ENCODE measurements at places on chromosomes 16 and 17. TPM values are rescaled to one million over a fixed set of nuclear protein-coding genes. Genes with fewer than 3 reads are reported as not detected.
A peak's percentile ranks its signal among the peaks of the same experiment; 100 is the strongest.

KRT17 gene
- total RNA-seq, result 276 TPM

LGALS9B gene
- total RNA-seq, result not detected

SLC12A3 gene
- total RNA-seq, result not detected

DNA sequence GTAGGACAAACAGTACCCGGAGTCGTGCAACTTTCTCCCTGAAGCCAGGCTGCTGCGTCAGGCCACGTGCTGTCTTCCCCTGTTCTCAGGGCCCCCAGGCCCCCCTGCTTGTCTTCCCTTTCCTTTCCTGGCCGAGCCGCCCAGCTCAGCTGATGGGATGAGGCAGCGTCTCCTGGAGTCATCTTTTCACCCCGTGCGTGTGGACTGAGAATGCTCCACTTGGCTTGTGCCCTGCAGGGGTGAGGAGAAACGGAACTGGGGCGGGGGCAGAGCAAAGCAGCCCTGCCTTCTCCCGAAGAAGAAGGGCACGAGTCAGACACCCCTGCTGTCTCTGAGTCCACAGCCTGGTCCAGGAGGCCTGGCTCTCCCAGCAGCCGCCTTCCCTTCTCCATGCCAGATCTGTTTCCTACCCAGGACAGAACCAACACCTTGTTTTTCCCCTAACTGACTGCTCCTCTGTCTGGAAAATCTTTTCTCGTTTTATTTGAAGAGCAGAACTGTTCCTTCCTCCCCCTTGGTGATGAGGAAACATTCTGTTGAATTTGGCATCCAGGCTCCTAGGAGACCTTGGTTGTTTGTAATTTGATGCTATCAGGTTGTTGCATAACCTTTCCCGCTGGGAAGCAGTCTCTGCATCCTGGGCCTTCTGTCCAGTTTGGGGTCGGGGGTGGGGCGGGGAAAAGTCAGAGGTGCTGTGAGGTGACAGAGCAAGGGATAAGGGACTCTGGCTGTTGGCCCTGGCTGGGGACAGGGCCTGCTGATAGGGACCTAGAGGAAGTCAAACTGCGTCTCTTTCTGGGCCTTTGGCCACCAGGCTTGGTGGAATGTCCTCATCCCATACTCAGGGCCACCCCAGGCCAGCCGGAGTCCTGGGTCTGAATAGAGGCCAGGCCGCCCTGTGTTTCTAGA is 78.8 kb downstream of the WIPI1 start:
- peak; percentile 71 for DNase-seq

DNA sequence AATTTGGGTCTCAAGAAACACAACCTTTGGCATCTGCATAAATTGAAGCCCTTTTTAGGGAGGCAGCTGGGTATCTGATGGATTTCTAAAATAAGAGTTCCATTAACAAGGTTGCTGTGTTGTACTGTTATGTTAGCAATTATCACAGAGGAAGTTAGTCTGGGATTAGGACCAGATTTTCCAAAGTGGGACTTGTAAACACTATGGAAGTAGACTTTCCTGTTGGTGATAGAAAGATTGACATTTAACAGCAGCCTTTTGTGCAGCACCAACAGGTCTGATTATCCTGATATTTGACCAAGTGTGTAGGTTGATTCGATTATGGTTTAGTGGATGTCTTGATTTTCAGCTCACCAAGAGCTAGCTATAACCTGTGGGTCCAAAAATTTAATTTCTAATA is 46.4 kb downstream of the TMEM100 start:
- no peak for DNase-seq

- no peak for DNase-seq
Observed at GRCh38 chr17:41722231-41722630, 10.1 kb downstream of the GAST start.

GRCh38 chr17:77382356-77382911 is 241.7 kb downstream of the SEC14L1 start:
- no peak for DNase-seq

Measured in Daoy (cell line).